ENCODE measurements at places on chromosomes 6 and 20.

DNA sequence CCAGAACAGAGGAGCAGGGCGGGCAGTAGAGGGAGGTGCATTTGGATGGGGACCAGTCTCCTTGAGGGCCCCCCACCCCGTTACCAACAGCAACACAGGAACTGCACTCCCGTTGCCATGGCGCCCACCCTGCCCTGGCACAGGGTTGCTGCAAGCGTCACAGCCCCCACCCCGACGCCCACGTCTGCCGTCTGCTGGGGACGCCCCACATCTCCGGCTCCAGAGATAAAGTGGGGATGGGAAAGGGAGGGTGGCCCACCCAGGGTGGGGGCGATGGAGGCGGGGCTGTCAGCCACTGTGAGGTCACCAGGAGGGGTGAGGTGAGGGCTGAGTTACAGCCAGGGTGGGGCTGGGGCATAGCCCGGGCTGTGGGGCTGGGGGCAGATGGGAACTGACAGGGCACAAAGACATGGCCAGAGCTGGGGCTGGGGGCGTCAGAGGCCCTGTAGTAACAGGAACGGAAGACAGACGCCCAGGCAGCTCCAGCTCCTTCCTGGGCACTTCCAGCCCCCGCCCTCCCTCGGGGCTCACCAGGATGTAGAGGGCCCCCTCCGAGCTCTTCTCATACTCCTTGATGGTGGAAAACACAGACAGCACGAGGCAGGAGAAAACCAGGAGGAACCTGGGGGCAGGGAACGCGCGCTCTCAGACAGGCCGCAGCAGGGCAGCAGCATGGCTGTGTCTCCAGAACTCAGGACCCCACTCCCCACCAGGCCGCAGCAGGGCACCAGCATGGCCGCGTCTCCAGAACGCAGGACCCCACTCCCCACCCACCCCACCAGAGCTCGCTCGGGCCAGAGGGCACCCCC is 26.0 kb downstream of the KCNQ2 start:
- DNase-seq, result no peak

- no peak for DNase-seq
These were observed 659.2 kb downstream of the PRKN start for GRCh38 chr6:162068340-162068739.

DNA sequence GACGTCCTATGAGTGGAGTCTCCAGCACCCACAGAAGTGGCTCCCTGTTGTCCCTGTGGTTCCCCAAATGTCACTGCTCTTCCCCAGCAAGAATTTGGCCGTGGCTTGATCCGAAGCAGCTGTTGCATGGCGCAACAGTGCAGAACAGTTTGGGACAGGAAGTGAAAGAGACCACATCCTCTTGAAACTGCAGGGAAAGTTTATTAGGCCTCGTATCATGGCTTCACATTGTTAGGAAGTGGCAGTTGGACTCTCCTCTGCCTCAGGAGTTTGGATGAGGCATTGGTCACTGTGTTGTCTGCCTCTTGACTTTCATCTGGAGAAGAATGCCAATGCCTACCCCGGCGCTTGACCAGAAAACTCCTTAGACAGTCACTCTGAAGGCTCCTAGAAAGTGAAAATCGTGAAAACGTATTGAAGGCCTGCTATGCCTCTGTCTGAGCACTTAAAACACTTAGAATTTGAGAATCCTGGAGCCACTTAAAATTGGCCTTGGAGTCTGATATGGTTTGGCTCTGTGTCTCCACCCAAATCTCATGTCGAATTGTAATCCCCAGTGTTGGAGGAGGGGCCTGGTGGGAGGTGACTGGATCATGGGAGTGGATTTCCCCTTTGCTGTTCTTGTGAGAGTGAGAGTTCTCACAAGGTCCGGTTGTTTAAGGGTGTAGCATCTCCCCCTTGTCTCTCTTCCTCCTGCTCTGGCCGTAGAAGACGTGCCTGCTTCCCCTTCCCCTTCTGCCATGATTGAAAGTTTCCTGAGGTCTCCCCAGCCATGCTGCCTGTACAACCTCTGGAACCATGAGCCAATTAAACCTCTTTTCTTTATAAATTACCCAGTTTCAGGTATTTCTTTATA is 334.9 kb upstream of the JARID2 start:
- DNase-seq, result peak; percentile 66

- DNase-seq, result no peak
These were observed 5.7 kb downstream of the EDN3 start for GRCh38 chr20:59305908-59306655.

DNA sequence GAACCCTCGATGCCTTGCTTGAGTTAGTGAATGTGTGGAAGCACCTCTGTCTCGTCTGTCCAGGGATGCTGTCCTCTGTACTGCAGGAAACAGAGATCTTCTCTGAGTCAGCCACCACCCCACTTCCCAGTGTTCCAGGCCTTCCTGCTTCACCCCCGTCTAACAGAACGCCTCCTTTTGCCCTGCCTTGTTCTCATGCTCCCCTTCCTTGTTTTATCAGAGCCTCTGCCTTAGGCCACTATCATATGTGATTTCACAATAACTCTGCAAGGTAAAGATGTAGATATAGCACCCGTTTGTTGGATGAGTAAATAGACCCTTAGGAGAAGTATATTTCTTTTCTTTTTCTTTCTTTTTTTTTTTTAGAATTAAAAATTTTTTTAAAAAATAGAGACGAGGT is 106.7 kb upstream of the CLDN20 start:
- no peak for DNase-seq

DNA sequence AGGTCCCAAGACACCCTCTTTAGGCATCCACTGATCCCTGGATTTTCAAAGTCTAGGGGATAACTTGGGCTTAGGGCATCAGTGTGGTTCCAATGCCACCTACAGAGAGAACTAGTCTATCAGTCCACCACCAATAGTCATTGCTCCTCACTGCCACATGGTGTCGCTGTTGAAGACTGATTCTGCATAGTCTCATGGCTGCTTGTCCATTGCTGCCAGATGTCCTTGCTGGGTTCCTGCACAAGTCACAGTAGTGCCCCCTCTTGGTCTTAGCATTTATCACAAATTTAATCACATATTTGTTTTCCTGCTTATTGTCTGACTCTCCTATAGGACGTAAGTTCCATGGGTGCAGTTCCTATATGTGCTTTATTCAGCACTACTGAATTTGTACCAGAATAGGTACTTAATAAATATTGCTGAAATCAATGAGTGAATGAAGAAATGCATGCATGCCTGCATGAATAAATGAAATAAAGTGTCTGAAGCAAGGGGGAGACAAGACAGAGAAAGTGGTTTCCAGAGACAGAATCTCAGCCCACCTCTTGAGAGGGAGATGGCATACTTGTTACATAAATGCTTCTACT is 45.9 kb upstream of the RALY start:
- DNase-seq, result peak; percentile 11

DNA sequence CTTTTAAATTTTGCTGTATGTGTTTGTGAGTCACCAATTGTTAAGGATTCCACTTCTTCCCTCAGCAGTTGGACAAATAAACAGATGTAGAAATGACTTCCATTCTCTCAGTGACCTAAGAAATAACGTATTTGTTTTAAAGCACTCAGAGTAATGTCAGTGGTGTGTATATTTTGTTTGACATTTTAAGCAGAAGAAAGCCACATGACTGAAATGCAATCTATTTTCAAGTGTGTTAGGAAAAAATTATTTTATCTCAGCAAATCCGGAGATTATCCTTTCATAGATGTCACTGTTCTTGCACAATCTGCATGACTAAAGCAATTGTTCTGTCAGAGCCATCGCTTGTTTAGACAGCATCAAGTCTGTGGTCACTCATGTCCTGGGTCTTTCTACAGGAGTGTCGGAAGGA is 77.1 kb downstream of the JAG1 start:
- DNase-seq, result no peak

- no peak for DNase-seq
These were observed 109.0 kb upstream of the FLRT3 start for GRCh38 chr20:14446446-14446845.

DNA sequence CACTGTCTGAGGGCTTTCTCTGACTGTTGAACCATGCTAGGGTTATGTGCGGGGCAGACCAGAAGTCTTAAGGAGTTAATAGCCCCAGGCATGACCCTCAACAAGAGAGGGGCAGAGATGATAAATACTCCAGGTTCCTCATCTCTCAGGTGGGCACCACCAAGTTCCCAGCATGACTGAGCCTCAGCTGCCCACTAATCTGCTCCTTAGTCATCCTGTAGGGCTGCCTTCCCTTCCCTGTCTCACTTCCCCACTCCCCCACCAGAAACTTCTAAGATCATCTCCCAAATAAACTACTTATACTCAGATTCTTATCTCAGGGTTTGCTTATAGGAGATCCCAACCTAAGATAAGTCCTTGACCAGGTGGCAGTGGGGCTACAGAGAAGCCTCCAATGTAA is 137.2 kb upstream of the PRND start:
- no peak for DNase-seq

DNA sequence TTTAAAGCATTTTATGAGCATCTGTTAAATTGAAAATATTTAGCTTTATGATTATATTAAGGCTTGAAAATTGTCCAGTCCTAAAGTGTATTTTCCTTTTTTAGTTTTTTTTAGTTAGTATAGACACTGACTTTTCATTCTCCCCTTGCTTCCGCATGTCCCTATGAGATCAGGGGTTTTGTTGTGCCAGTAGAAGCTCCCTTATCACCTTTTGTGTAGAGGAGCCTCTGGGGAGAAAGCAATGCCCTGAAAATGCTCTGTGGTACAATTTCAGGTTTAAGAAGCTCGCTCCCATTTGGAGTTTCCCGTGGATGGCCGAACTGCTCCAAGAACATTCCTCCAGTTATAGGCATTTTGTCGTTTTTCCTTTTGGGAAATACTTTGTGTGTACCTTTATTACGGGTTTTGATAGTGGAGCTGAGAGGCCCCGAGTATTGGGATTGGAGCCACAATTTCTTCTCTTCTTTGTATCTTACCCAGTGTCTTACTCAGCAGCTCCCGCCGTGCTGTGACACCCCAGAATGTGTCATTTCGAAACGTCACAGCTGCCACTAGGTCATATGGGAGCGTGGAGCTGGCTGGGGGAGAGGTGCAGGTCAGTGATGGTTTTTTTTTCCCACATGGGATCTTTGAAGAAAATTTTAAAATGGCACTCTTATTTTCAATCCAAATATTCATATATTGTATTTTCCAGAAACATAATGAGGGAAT is 49.9 kb downstream of the RPRD1B start:
- DNase-seq, result no peak

DNA sequence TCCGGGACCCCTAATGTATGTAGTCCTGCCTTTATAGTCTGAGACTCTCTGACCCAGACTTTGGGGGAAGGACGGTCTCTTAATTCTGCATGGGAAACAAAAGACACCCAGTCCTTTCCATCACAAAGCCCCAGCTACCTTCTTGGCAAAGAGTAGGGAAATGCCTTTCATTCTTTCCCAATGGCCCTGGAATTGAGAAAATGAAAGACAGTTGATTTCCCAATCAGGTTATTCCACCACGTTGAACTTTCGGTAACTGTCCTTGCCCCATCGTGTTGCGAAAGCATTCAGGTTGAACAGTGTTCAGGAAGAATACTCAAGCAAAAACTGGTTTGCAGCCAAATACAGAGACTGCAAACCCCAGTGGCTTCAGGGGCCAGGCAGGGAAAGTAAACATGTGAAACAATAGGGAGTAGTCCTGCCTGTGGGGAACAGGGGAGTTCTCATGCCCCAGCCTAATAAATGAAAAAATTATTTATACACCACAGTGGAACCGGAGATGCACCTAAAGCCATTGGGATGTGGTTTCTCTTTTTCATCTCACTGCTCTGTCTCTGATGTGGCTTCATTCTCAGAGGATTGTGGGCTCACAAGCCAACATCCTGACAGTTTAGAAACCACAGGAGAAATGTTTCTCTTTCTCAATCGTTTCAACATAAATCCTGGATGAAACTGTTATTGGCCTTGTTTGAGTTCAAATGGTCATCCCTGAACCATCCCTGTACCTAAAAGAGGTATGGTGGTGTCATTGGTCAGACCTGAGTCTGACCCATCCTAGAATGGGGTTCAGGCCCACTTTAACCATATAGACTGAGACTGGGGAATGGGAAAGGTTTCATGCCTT is 44.2 kb upstream of the SLC9A8 start:
- DNase-seq, result peak; percentile 80

DNA sequence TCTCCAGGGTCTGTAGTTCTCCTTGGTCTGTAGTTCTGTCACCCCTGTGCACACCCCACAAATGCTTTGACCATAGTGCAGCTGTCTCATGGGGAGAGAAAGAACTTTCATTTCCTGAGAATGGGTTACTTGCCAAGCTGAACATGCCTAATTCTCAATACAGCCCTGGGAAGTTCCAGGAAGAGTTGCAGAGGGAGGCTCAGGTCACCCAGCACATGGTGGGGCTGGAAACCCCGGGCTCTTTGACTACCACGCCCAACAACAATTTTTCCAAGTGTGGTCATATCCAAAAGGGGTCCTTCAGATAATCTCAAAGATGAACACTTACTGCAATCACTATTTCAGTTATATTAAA is 2.2 kb upstream of the PTPRA start:
- no peak for DNase-seq

- DNase-seq, result no peak
These were observed 132.4 kb downstream of the BMP7 start for GRCh38 chr20:57133926-57134650.

- DNase-seq, result no peak
These were observed 46.4 kb downstream of the IMPG1 start for GRCh38 chr6:76026101-76026500.

GRCh38 chr6:28443112-28443773 is at the start of gene ZSCAN23:
ZSCAN23 (minus strand) TSS chr6:28443491; CDS start chr6:28436266, 7,225 bp downstream.
- peak; percentile 78 for DNase-seq

DNA sequence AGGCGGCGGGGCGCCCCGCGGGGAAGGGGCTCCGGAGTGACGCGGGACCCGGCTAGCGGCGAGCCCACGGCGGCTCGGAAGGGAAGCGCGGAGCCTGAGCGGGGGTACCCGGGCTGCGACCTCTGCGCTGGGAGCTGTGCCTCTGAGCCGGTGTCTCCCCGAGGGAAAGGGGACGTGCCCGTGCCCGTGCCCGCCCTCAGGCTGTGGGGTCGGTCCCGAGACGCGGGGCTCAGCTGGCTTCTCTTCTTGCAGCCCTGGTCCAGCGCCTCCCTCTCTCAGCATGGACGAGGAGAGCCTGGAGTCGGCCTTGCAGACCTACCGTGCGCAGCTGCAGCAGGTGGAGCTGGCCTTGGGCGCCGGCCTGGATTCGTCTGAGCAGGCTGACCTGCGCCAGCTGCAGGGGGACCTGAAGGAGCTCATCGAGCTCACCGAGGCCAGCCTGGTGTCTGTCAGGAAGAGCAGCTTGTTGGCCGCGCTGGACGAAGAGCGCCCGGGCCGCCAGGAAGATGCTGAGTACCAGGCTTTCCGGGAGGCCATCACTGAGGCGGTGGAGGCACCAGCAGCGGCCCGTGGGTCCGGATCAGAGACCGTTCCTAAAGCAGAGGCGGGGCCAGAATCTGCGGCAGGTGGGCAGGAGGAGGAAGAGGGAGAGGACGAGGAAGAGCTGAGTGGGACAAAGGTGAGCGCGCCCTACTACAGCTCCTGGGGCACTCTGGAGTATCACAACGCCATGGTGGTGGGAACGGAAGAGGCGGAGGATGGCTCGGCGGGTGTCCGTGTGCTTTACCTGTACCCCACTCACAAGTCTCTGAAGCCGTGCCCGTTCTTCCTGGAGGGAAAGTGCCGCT is 686 bp downstream of the ZGPAT start:
- peak; percentile 36 for DNase-seq
